HFF-Myc (cell line): ENCODE measurements at places on chromosomes 3 and 15.
A peak's percentile ranks its signal among the peaks of the same experiment; 100 is the strongest.

DNA sequence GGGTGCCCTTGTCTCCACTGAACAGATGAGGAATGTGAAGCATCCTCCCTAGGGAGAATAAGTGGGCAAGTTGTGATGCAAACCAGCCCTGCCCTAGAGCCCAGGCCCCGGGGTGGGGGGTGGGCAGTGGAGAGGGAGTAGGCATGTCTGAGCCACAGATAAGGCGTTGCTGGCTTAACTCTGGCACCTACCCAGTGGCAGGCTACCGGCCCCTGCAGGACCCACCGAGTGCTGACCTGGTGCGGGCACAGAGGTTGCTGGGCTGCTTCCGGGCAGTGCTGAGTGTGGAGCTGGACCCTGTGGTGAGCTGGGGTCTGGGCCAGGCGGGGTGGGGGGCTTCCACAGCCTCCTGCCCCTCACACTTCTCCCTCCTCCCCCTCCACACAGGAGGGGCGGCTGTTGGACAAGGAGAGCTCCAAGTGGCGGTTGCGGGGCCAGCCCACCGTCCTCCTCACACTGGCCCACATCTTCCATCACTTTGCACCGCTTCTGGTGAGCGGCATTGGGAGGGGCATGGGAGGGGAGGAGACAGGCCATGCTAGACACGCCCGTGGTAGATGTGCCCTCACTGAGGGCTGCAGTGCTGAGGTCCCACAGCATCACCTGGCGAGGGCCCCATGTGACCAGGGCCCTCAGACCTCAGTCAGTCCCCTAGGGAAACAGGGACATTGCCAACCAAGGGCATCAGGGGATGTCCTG is 10.1 kb downstream of the RNF123 start:
- no peak for DNase-seq

GRCh38 chr15:77069521-77070121 is 1.3 kb downstream of the TSPAN3 start:
- DNase-seq: no peak

- no peak for DNase-seq
These were observed 21.2 kb downstream of the CRTC3 start for GRCh38 chr15:90550919-90551318.

DNA sequence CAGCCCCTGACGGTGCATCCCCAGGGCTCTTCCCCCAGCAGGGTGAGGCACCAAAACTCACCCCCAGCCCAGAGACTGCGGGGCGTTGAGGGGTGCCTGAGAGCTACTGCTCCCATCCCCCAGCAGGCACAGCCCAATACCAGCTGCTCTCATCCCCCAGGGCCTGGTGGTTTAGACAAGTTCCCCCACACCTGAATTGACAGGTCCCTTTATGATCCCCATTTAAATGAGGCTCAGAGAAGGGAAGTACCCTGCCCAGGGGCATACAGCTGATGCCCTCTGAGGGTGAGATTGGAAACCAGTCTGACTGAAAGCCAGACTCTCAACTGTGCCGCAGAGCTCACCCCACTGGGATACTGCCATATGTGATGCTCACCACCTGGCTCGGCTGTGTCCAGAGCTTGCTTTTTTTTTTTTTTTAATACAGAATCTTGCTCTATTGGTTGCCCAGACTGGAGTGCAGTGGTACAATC is 20.1 kb downstream of the DUSP7 start:
- DNase-seq: no peak

- peak; percentile 35 for DNase-seq
These were observed 15.1 kb upstream of the TCAIM start for GRCh38 chr3:44323341-44323955.

DNA sequence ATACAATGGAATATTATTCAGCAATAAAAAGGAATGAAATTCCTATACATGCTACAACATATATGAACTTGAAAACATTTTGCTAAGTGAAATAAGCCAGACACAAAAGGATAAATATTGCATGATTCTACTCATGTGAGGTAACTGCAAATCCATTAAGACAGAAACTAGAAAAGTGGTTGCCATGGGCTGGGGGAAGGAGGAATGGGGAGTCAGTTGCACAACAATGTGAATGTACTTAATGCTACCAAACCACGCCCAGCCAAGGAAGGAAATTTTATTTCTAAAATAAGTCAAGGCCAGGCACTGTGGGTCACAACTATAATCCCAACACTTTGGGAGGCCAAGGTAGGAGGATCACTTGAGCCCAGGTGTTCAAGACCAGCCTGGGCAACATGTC is 9.8 kb upstream of the GMPPB start:
- no peak for DNase-seq

DNA sequence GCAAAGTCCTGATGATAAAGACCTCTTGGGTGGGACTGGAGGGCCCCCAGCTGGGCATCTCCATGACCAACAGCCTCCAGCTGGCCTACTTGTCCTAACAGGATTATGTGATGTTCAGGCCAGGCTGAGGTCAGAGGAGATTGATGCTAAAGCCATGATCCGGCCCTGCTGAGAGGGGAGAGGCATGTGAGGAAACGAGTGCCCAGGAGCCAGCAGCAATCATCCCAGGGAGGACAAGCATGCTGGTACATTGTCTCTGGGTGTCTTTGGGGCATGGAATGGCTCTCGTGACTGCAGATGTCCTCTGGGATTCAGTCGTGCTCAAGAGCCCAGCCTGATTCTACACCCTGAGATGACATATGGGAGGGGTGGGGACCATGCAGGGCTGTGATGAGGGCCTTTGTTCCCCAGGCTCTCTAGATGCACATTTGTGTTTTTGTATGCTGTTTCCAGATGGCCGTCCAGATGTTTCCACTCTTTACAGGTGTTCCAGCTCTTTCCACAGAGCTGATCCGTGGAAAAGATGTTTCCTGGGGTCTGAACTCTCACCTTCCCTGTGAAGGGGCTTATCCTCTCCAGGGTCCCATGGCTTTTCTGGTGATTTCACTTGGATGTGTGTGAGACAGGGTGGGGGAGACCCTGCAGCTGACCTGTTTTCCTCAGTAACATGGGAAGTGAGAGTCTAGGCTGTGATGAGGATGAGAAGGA is 20.2 kb downstream of the SLC24A1 start:
- no peak for DNase-seq

DNA sequence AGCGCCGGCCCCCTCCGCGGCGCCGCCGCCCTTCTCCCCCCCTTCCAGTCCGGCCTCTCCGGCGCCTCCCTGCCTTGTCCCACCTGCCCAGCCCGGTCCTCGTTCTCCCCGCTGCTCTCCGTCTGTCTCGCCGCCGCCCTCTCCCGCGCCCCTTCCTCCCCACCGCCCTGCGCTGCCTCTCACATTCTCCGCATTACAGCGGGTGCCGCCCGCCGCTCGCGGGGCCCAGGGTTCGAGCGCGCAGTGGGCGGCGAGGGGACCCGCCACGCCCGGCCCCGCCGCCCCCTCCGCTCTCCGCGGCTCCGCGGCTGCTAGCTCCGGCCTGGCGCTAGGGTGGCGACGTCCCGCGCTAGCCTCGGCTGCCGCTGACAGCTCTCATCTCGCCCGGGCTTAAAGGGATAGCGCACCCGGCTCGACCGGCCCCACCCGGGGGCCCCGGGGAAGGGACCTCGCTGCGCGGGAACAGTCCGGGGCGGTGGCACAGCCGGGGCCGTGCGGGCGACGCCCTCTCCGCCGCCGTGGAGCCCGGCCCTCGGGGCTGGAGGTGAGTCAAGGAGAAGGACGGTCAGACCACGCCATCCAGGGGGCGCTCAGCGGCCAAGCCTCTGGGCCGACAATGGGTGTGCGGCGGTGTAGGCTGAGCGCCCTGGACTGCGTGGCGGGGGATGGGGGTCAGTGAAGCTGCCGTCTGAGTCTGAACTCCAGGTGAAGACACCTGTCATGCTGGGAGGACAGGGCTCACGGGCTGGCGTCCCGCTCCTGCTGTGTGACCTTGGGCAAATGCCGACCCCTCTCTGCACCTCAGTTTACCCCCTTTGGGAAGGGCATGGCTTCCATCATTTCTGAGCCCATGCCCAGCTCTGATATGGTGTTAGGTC is 187.4 kb upstream of the LINGO1 start:
- DNase-seq: no peak

GRCh38 chr3:149964291-149964690 is 6.4 kb downstream of the PFN2 start:
- DNase-seq: no peak

- DNase-seq: no peak
These were observed 33.9 kb downstream of the GAP43 start for GRCh38 chr3:115657168-115657567.

- no peak for DNase-seq
These were observed 392.3 kb upstream of the GRM7 start for GRCh38 chr3:6468589-6468988.

GRCh38 chr3:58003093-58003492 is 5.1 kb upstream of the FLNB start:
- no peak for DNase-seq

DNA sequence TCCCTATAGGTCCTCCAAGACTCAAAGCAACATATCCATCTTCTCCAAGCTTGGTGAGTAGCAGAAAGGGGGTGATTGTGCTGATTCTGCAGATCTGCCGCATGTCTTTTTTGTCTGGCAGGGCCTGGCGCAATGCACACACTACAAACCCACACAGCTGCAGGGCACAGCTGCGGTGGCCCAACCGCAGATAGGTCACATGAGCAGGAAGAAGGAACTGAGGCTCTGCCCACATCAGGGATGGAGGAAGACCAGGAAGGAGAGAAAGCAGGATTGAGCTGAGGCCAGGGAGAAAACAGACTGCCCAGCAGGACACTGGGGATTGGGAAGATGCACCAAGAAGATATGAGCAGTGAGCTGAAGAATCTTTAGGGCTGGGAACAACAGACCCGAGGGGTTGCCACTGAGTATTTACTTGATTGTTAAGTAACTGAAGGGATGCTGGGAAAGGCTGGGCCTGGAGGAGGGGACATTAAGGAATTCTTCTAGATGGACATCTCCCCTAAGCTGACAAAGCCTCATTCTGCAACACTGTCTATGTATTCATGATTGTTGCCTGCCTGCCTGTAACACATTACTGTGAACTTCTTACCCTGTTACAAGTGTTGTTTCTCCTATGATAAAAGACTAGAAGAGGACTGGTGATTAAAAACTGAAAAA is 126.7 kb downstream of the MYLK start:
- DNase-seq: no peak

GRCh38 chr15:82709081-82709420 is 624 bp downstream of the AP3B2 start:
- DNase-seq: no peak

GRCh38 chr15:52718551-52718950 is 39.4 kb upstream of the ATOSA start:
- no peak for DNase-seq

GRCh38 chr3:170346481-170347392 is 10.8 kb upstream of the SKIL start:
- no peak for DNase-seq

DNA sequence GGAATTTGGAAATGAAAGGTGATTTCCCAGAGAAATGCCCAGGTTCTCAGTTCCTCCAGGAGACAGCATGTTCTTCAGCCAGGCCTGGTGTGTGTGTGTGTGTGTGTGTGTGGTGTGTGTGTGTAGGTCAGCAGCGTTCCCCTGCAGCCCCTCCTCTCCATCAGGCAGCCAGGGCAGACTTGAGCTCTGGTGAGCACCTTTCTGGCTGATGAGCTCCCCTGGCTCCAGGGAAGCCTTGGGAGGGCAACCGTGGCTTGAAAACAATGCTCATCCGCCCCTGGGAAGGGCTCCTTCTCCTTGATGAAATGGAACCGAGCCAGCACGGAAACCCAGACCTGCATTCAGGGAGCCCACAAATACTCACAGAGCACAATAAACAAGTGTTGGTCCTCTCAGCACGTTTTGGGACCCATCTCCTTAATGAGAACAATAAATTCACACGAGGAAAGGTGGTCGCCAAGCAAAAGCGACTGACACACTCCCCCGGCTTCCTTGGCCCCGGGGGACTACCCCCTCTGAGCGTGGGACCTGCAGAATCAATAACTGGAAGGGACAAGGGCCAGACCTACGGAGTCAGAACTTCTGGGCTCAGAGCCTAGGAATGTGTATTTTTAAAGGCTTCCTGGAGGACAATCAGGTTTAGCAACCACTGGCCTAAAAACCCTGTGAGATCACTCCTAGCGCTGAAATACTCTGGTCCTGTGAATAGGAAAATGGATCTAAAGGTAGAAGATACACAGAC is 38.6 kb upstream of the HES1 start:
- DNase-seq: no peak

DNA sequence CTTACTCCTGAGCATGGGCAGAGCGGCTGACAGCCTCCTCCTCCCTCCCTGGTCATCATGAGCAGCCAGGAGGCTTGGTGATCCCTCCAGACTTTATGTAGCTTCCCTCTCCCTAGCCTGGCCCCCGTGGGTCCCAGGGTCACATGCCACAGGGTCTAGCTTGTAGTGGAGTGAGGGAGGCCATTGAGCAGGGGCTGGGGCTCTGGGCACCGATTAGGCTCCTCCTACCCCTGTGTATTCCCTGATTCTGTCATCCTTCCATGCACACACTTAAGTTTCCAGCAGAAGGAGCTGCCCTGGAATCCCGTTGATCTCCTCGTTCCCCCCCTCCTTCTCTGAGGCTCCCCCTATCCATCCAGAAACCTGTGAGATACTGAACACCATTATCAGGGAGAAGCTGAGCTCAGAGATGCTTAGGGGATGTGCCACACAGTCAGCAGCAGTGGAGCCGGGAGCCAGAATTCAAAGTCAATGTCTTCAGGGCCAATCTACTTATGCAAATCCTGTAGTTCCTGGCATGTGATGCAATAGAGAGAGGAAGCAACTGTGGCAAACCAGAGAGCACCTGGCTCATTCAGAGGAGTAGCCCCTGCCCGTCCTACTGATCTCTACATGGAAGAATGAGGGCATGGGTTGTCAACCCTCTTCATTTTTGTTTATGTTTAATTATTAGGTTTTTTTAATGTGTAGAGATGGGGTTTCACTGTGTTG is 17.2 kb downstream of the CCDC33 start:
- DNase-seq: no peak

DNA sequence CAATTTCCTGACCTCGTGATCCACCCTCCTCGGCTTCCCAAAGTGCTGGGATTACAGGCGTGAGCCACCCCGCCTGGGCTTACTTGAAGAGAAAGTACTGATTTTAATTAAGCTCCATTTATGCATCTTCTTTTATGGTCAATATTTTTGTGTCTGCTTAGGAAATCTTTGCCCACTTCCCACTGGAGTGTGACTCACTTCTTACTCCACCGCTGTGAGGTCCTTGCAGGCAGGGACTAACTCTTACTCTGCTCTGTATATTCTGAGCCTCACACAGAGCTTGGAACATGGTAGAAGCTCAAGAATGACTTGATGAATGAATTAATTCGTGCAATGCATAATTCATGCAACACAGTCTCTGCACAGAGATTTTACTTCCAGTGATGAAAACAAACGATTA is 2.9 kb upstream of the TM4SF19 start:
- no peak for DNase-seq

DNA sequence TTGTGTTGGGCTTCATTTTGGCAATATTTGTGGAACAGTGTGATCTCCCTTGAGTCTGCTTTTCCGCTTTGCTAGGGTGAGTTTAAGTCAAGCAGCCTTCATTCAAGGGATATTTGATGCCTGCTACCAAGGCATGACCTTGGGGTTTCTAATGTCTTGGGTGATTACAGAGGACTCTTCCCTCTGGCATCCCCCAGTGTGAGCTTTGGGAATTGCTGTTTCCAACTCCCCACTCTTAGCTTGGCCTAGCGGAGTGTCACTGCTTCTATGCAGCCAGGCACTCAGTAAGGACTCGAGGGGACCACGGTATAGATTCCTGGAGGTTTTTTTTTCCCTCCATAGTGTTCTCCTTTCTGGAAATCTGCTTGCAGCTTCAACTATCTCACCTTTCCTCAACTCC is 21.1 kb downstream of the GCNT3 start:
- no peak for DNase-seq

- DNase-seq: no peak
These were observed 1.5 kb upstream of the SLC35G2 start for GRCh38 chr3:136817448-136817847.

GRCh38 chr3:72380193-72380592 is 468.1 kb downstream of the SHQ1 start:
- no peak for DNase-seq

GRCh38 chr3:28301688-28302087 is 46.8 kb upstream of the ZCWPW2 start:
- DNase-seq: no peak
